Right atrium auricular region (tissue), 2 donors: ENCODE measurements at places on chromosomes 1 and 21. TPM values are rescaled to one million over a fixed set of nuclear protein-coding genes. Genes with fewer than 3 reads are reported as not detected.

GRCh38 chr1:58031416-58031815, 515.1 kb downstream of the OMA1 start:
- DNase-seq: no peak

The SYTL1 gene
- 1.8 TPM for total RNA-seq

The CNR2 gene
- not detected for total RNA-seq

The WNT4 gene
- total RNA-seq: not detected

The CAMSAP2 gene
- total RNA-seq: 34.6 TPM

DNA sequence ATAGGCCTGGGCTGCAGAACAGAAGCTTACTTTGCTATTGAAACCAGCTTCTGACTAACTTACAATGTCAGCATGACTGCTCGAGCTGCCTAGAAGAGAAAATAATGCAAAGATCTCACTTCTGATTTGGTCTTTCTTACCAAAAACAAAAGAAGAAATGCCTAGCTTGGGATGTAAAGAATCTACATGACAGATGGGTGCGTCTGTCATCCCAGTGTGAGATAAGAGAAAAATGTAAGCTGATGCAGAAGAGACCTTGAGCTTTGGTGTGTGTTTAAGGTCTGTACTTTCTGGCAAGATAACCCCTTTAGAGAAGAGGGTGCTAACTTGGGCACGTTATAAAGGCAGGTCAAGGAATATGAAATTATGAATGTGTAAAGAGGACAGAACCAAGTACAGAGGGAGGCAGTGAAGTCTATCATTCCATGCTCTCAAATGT, 3.6 kb downstream of the FAM20B start:
- DNase-seq: no peak

- DNase-seq: peak; percentile 72
These were observed 72.4 kb downstream of the CASZ1 start for GRCh38 chr1:10724052-10724494.
